ENCODE measurements at places on chromosomes 12 and 14.
A peak's percentile ranks its signal among the peaks of the same experiment; 100 is the strongest.

DNA sequence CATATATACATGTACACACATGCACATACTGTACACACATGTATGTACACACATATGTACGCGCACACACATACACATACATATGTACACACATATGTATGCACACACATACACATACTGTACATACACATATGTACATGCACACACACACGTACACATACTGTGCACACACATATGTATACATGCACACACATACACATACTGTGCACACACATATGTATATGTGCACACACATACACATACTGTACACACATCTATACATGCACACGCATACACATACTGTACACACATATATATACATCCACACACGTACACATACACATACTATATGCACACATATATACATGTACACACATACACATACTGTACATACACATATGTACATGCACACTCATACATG lies 119.4 kb downstream of the ZFP36L1 start:
- no peak for DNase-seq

GRCh38 chr12:22525426-22525825 lies 18.9 kb downstream of the C2CD5 start:
- DNase-seq, result no peak

DNA sequence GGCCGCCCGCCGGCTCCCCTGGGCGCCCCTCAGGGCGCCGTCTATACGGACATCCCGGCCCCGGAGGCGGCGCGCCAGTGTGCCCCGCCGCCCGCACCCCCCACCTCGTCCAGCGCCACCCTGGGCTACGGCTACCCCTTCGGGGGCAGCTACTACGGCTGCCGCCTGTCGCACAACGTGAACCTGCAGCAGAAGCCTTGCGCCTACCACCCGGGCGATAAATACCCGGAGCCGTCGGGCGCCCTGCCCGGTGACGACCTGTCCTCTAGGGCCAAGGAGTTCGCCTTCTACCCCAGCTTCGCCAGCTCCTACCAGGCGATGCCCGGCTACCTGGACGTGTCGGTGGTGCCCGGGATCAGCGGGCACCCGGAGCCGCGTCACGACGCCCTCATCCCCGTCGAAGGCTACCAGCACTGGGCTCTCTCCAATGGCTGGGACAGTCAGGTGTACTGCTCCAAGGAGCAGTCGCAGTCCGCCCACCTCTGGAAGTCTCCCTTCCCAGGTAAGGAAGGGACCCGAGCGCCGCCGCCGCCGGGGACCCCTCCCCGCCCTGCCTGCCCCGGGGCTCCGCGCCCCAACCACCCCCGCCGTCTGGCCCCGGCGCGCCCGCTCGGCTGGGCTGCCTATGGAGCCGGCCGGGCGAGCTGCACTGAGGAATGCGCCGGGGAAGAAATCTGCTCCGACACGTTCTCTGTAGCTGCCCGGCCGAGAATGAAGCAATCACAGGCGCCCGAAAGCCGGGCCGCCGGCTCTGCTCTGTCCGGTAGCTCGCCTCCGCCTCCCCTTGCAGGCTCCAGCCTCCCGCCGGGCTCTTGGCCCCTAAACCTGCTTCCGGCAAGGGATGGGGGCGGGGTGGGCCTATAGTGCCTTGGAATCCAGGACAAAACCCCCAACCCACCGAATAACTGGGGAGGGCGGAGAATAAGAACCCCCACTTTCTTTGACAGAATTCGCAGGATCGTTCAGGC lies 794 bp downstream of the HOXC13 start:
- DNase-seq, result no peak

GRCh38 chr14:103008768-103009357 lies 48.5 kb downstream of the CDC42BPB start:
- no peak for DNase-seq

DNA sequence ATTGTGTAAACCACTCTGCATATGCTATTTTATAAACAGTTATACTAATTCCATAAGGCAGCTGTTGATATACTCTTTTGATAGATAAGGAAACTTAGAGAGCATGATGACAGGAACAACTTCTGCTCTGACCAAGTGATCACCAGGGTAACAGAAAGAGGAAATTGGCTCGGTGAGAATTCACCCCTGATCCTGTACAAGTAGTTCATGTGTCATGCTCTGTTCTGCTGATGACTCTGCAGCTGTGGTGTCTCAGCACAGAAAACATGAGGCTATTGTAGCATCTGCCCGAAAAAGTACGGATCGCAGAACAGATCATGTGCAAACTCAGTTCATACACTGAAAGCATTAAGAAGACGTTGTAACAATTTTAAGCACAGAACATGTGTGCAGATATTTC lies 345.0 kb downstream of the LRIG3 start:
- DNase-seq, result no peak

DNA sequence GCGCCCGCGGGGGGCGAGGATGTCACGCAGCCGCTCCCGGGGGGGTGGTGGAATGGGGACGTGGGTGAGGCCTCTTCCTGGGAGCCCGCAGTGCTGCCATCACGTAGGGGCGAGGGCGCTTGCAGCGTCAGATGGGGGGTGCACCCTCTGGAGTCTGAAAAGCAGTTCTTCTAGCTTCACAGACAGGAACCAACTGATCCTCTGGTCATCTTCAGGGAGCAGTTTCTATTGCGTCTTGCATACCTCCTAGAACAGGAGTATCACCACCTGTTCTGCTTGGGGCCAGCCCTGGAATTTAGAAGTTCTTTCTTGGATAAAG lies 36.9 kb upstream of the PRIMA1 start:
- no peak for DNase-seq

DNA sequence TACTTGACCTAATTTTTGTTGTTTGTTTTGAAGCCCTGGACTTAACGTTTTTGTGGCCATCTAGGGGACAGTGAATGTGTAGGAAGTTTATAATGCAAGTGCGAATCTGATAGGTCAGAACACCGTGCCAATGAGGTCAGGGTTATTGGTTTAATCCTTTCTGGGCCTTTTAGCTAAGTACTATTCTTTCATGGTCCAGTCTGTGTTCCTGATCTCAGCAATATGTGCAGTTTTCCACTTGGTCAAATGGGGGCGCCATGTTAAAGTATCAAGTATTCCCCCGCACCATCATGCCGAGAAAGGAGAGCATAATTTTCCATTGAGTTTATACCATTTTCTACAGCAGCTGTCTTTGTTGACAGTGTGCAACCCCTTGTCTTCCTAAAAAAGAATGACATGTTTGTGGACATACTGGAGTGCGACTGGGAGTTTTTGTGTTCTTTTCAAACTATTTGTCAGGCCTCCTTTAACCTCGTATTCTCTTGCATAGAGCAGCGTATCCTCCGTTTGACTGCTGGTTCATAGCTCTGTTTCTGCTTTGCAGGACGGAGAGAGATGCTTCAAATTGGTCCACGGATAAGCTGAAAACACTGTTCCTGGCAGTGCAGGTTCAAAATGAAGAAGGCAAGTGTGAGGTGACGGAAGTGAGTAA lies 1.3 kb downstream of the AHSA1 start:
- peak; percentile 24 for DNase-seq

GRCh38 chr14:39451811-39452210 lies 19.6 kb upstream of the FBXO33 start:
- no peak for DNase-seq

GRCh38 chr12:119665164-119665929 lies 2.6 kb upstream of the PRKAB1 start:
- DNase-seq, result no peak

GRCh38 chr14:65079768-65080167 lies 22.5 kb downstream of the MAX start:
- DNase-seq, result no peak

- no peak for DNase-seq
Measured at GRCh38 chr12:123659996-123660727, 10.8 kb upstream of the TCTN2 start.

DNA sequence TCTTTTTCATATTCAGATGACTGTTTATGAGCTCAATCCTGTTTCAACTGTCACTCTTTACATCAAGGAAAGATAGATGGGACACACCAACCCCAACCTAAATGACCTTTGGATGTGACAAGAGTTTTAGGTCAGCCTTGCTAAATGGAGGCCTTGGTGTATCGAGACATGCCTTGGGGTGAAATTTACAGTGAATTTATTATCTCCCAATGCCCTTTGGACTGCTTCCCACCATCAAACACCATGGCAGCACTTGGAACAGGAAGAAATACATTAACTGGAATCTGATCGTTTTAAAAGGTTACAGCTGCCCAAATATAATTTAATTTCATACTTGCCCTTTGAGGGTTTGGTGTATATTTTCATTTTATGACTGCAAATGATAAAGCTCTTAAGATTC lies 327.6 kb downstream of the SOX5 start:
- no peak for DNase-seq

- no peak for DNase-seq
Measured at GRCh38 chr14:91317381-91318308, 73.1 kb upstream of the GPR68 start.

DNA sequence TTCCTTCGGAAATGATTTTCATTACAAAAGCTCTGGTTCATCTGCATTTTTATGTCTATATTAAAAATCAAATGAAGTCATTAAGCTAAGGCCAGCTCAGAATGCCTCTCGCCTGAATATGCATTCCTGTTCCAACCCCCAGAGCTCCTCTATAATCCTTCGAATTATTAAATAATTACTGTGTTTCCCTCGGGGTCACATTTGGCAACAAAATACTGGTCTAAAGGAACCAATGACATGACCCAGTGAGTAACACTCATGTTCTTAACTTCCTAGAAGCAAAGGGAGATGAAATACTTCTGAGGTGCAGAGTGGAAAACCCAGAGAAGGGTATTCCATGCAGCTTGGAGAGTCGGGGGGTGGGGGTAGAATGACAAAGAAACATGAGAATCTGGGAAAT lies 68.3 kb downstream of the FOXN3 start:
- no peak for DNase-seq

DNA sequence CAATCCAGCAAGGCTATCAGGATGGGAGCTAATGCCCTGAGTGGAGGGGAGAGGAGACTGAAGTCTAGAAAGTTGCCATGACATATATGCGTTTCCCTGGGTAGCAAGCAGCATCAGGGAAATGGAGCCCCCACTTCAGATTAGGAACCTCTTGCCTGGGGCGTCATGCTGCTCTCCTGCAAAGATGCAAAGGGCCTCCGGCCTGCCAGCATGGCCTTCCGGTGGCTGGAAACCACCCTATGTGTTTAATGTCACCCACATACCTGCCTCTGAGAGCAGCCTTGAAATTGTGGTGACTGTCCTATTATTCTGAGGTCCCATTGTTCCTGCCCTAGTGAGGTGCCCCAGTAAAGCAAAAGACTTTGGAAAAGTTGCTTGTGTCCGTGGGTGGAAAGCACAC lies 10.0 kb upstream of the IFI27L2 start:
- no peak for DNase-seq

DNA sequence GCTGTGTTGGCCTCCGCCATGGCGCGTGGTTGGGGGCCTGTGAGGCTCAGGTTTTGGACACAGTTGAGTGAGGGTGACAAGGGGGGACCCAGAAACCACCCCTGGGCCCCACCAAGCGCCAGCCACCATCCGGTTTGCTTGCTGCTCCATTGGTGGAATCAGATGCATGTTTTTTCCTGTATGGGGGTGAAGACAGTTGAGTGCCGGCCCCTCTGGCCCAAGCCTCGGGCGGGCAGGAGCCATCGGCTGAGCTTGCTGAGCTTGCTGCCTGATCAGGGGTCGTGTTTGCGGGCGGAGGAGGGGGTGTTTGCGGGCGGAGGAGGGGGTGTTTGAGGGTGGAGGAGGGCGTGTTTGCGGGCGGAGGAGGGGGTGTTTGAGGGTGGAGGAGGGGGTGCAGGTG lies 6.4 kb downstream of the PGAM5 start:
- DNase-seq, result no peak

- peak; percentile 89 for DNase-seq
Measured at GRCh38 chr12:4215229-4216186, 58.1 kb upstream of the CCND2 start.

GRCh38 chr12:55467836-55468235 lies 2.1 kb downstream of the OR6C70 start:
- DNase-seq, result no peak

DNA sequence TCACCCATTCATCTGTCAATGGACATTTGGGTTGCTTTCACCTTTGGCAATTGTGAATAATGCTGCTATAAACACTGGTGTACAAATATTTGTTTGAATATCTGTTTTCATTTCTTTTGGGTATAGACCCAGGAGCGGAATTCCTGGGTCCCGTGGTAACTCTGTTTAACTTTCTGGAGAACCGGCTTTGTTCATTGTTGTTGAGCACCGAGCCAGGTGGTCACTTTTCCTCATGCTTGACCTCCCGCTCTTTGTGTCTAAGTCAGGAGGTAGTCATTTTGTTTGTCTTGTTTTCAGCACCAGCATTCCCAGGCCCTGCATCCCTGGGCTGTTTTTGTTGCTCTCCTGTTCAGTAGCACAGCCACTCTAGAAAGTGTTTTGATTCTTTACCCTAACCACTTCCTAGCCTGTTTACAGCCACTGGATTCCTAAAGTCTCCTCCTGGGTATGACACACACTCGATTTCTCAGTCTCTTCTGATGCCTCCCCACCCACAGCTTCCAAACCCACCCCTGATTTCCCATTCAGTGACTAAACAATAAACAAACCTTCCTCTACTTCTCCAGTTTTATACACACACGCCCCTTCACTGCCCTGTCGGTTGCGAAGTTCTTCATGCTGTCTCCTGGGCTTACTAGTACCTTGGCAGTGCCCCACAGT lies 37.9 kb downstream of the B4GALNT3 start:
- no peak for DNase-seq

Measured in GM12878 (cell line).